ENCODE measurements at places on chromosomes 7 and 10.

GRCh38 chr7:80517282-80517747 lies 5.5 kb upstream of the GNAT3 start:
- no peak for DNase-seq

- no peak for DNase-seq
Measured at GRCh38 chr10:50512214-50512595, 111.6 kb downstream of the SGMS1 start.

DNA sequence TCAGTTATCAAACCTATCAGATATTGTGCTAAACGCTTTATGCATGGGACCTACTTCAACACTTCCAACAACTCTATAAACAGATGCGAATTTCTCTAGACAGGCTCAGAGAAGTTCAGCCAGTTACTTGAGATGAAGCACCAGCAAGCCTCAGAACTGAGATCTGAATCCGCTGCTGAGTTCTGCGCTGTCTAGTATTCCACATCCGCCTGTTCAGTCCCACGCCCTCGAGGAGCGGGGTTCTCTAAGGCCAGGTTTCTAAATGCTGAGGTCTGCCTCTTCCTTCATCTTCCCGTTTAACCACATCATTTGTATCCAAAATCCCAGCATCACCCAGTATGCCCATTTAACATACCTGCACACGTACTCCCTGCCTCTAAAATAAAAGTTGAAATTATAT lies 297.8 kb upstream of the ZNF32 start:
- no peak for DNase-seq

DNA sequence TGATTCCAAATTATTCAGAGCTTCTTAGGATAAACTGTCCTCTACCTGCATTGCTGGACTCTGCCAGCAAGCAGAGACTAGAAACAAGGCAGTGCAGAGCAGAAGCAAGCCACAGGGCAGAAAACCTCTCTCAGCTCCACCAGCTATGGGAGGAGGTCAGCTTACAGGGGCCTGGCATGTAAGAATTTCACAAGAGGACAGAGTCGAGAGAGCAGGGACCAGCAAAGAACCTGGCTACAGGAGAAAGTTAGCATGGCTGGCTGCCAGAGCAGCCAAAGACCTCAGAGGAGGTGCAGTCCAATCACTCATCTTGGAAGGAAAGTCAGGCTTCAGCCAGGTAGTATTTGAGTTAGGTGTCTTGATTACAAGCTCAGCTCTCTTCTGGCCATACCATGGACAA lies 62.9 kb downstream of the ENO4 start:
- no peak for DNase-seq

DNA sequence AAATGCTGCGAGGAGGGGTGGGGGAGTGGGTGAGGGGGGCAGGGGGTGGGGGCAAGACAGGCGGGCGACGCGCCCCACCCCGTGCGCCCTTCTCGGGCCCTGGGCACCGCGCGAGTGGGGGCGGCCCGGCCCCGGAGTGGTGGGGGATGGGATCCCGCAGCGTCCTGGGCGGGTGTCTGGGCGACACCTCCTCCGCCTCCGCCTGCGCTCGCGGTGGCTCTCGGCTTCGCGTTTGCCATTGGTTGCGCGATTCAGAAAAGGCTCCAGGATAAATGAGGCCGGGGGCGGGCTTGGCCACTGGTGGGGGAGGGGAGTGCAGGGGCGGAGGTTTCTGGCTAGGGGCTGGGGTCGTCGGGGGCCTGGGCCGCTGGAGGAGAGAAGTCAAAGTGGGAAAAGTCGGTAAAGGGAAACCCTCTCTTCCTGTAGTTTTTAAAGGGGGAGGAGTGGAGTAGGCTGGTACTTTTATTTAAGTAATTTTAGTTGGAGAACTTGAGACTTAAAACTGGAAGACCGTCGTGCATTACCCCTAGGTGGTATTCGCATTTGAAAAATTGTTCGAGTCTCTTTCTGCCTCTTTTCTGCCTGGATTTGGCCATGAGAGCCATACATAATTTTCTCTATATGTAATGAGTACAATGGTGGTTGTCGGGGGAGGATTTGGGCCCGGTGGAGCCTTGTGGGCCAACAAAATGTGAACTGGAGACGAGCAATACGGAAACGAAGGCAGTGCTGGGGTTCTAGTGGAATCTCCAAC lies 992 bp upstream of the IGF2BP3 start:
- DNase-seq: no peak

DNA sequence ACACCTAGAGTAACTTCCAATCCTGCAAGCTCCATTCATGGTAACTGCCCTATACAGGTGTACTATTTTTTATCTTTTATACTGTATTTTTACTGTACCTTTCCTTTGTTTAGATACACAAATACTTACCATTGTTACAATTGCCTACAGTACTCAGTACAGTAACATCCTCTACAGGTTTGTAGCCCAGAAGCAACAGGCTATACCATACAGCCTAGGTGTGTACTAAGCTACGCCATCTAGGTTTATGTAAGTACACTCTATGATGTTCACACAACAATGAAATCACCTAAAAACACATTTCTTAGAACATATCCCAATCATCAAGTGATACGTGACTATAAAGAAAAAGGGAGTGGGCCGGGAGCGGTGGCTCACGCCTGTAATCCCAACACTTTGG lies 53.1 kb upstream of the SLIT1 start:
- no peak for DNase-seq

GRCh38 chr7:124649397-124650014 lies 116.1 kb downstream of the GPR37 start:
- no peak for DNase-seq

DNA sequence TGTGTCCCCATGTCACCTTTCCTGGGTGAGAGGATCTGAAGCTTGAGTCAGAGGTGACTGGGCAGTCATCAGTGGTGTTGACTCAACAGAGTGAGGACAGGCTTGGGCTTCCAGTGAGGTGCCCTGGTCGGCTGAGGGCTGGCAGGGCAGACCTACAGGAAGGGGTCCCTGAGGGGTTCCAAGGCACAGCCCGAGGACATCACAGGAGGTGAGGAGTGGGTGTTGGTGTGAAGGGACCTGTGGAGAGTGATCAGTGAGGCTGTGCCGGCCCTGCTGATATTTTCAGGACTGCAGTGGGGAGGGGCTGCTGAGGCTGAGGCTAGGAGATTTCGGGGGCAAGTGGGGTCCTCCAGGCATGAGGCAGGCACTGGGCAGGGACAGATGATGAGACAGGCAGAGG lies 545.5 kb downstream of the TCERG1L start:
- no peak for DNase-seq

- DNase-seq: no peak
Measured at GRCh38 chr7:18384491-18385143, 110.9 kb upstream of the HDAC9 start.

Measured in substantia nigra (tissue), 51 donors.